ENCODE measurements at places on chromosomes 16 and 17.

- DNase-seq: peak; percentile 31
These were observed 63.0 kb upstream of the TEKT3 start for GRCh38 chr17:15404106-15405057.

GRCh38 chr17:50317121-50317520 is 28.8 kb upstream of the XYLT2 start:
- DNase-seq: no peak

DNA sequence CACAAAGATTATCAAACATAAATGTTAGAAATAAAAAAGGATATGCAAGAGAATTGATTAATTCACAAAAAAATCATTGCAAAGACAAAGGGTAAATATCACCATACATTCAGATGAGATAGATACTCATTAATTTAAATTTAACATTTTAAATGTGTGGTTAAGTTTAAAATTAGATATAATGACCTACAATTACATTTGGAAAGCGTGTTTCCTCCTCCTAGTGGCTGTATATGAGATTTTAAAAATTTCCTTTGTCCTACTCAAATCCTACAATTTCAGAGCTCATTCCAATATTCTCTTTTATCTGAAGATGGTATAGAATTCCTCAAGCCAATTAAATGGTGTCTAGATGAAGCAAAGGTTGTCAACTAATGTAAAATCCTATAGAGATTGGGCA is 169.2 kb upstream of the CDH8 start:
- DNase-seq: no peak

DNA sequence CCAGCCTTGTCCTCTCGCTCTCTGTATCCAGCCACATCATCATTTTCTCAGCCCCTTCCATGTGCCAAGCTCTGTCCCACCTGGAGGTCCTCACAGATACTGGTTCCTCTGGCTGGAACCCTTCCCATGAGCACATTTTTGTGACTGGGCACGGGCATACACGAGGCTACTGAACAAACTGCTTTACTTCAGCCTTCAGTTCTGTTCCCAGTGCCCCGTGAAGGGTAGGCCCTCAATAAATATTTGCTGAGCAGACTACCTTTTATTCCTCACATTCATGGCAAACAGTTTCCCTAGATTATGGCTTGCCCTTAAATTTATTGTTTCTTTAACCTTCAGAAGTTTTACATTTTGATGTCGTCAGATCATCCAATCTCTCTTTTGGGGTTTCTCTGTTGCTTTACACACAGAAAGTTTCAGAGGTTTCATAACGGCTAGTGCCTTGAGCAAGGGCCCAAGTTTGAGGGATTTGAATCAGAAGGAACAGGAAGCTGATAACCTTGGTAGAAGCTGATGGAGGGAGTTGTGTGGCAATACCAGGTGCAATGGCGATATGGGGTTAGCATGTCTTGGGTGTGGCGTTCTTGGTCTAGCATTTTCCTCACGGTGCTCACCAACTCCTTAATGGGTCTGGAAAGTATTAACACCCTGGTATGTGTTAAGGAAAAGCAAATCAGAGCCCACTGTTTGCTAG is 27.8 kb downstream of the TMEM92 start:
- no peak for DNase-seq

- no peak for DNase-seq
These were observed 103.7 kb downstream of the NPIPB5 start for GRCh38 chr16:22614271-22614947.

GRCh38 chr16:17945080-17945601 is 391.4 kb downstream of the NPIPA8 start:
- DNase-seq: no peak

Measured in heart left ventricle (tissue), 16 donors.